ENCODE measurements at places on chromosomes 4 and X. TPM values are rescaled to one million over a fixed set of nuclear protein-coding genes. Genes with fewer than 3 reads are reported as not detected.

DNA sequence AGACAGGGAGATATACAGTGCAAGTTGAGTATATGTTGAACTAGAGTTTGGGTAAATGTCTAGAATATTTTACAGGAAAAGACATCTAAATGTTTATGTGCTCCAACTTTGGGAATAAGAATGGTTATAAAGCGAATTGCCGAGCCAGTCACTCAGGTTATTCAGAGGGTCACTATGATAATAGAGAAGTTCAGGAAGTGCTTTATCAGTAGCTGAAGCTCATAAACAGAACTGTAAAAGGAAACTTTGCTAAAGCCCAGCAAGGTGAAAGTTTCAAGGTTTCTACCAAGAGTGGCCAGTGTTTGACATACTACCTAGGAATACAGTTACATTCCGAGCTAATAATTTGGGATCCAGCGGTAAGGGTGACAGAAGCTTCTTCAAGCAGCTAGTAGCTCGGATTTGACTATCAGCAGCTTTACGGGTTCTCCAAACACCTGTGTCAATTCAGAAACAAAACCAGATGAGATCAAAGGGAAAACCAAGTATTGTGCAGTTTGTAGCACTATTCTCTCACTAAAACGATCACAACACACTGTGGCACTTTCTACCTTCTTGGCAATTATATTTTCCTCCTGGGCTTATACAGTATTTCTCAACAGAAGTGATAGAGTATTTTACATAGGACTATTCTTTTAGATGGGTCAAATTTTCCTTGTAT lies 17.2 kb upstream of the BCLAF3 start:
- DNase-seq: no peak

DNA sequence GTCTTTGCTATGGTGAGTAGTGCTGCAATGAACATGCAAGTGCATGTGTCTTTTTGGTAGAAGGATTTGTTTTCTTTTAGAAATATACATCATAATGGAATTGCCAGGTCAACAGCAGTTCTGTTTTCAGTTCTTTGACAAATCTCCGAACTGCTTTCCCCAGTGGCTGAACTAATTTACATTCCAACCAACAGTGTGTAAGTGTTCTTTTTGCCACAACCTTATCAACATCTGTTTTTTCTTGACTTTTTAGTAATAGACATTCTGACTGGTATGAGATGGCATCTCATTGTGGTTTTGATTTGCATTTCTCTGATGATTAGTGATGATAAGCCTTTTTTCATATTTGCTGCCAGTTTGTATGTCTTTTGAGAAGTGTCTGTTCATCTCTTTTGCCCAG lies 406.3 kb downstream of the DTHD1 start:
- peak; percentile 53 for DNase-seq

DNA sequence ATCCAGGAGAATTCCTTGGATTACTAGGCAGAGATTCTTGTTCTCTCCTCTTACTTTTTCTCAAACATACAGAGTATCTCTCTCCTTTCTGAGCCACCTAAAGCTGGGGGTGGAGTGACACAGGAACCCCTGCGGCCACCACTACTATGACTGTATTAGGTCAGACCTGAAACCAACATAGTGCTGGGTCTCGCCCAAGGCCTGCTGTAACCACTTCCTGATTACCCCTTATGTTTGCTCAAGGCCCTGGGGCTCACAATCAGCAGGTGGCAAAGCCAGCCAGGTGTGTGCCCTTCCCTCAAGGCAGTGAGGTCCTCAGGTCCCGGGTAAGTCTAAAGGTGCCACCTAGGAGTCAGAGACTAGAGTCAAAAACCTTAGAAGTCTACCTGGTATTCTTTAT lies 166.4 kb downstream of the PARM1 start:
- DNase-seq: no peak

GRCh38 chr4:40187386-40187906 lies 9.4 kb upstream of the RHOH start:
- DNase-seq: no peak

Gene IL2RG
- 0.11 TPM for total RNA-seq
